A549 treated with Hydrocortisone at 1 μM for 4 hours (cell line): ENCODE measurements at places on chromosomes 11 and 22. TPM values are rescaled to one million over a fixed set of nuclear protein-coding genes. Genes with fewer than 3 reads are reported as not detected.

ZDHHC13 gene
- total RNA-seq: 13.9 to 19.4 TPM (median 16.4 TPM) in 5 replicates

TRIM51 gene
- total RNA-seq: not detected in 5 replicates

OR6T1 gene
- not detected in 5 replicates for total RNA-seq

OR5AN1 gene
- total RNA-seq: not detected in 5 replicates

CSNK2A3 gene
- total RNA-seq: 1.6 to 3.6 TPM (median 2.2 TPM) in 5 replicates

C11orf42 gene
- not detected in 5 replicates for total RNA-seq

SUSD2 gene
- 63.9 to 79.0 TPM (median 75.3 TPM) in 5 replicates for total RNA-seq

CARD18 gene
- not detected in 5 replicates for total RNA-seq
